ENCODE measurements at places on chromosomes 1 and 21.

DNA sequence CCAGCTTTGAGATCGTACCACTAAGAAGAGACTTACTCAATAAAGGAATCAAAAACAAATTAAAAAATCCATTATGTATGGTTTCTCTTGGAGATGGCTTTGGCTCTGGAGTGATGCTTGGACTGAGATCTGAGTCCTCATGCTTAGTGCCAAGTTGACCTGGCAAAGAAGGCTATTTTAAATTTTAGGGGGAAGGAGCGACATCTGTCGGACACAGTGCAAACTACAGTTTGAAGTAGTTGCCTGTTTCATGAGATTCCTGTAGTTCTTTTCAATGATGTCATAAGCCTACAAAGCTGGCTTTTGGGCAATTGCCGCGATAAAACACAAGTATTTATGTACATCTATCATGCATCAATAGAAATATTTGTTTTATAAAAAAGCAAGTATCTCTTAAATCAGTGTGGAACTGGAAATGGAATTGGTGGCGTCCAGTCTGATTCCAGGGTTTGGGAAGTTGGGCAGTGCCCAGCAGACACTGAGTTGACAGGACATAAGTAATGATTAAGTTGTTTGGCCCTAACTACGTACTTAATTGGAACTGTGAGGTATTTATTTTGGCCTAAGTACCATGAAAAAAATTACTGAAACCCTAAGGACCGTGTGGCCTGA is 50.0 kb downstream of the TBCE start:
- no peak for DNase-seq

- DNase-seq: no peak
Measured at GRCh38 chr1:214003233-214003632, 15.5 kb downstream of the PROX1 start.

- DNase-seq: no peak
Measured at GRCh38 chr21:38444691-38445090, 53.6 kb downstream of the ERG start.

DNA sequence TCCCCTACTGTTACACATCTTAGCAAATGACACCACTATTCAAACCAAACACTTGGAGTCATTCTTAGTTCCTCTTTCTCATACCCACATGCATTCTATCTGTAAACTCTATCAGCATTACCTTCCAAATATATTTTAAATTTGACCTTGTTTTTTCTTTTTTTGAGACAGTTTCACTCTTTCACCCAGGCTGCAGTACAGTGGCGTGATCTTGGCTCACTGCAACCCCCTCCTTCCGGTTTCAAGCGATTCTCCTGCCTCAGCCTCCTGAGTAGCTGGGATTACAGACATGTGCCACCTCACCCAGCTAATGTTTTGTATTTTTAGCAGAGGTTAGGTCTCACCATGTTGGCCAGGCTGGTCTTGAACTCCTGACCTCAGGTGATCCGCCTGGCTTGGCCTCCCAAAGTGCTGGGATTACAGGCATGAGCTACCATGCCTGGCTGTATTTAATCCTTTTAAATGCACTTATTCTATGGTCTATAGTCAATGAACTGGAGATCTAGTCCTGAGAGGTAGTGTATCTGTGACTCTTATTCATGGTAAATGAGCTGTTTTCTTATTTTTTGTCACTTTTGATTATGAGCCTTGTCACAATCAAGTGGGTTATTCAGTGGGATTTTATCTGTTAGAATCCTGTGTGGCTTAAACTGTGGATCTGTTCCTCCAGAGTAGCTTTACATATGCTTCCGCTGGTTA is 73.1 kb downstream of the GATAD2B start:
- DNase-seq: no peak

- DNase-seq: no peak
Measured at GRCh38 chr1:18989896-18990295, 33.4 kb upstream of the IFFO2 start.

GRCh38 chr1:165436994-165437393 is 7.9 kb downstream of the RXRG start:
- no peak for DNase-seq

- no peak for DNase-seq
Measured at GRCh38 chr1:111747282-111747734, 8.1 kb upstream of the INKA2 start.

DNA sequence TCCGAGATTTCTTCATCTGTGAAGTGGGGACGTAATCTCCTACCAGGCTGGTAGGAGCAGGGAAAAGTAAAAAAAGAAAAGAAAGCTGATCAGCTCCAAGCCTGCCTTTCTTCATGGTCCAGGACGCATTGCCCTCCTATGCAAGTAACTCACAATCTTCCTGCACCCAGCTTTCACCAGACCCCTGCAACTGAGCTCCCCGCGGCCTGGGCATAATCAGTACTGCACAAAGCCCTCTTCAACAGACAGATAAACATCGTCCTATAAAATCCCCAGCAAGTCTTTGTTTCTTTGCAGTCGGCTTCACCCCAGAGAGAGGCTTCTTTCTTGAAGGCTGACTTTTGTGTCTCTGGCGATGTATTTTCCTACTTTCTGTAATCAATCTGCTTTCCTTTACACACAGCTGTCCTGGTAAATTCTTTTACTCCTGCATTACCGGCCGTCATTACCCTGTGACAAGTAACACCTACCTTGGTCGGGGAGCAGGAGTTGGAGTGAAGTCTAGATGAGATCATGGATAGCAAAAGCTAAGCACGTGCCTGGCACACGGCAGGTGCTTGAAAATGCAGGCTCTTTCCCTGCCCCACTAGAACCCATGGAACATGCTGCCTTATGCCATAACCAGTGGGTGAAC is 8.3 kb downstream of the PADI1 start:
- DNase-seq: no peak

DNA sequence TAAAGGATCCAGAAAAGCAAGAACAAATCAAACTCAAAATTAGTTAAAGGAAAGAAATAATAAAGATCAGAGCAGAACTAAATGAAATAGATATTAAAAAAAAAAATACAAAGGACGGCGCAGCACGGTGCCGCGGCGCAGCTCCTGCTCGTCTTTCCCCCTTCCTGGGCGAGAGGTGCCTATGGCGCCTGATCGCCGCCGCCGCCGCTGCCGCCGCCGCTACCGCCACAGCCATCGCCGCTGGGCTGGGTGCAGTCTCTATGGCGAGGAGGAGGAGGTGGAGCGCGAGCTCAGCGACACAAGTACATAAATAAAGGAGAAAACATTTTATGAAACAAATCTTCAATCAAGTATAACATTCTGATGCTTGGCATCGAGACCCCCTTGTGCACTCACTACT is 77.6 kb upstream of the VANGL1 start:
- DNase-seq: no peak

GRCh38 chr1:29876902-29877301 is 640.6 kb downstream of the PTPRU start:
- DNase-seq: no peak

DNA sequence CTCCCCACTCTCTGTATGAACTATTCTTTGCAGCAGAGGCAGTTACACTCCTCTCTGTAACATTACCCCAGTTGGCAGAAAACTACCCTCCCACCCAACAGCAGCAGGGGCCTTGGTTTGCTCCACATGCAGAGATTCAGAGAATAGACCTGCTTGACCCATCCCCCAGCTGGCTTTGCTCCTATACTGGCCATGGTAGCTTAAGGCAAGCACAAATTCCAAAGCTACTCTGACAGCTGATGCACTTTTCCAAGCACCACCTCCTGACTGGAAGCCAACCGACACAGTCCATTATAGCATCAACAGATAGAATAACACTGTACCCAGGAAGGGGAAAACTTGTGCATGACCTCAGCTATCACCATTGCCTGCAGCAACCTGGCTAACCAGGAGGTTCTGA is 846.5 kb upstream of the NCAM2 start:
- DNase-seq: no peak

GRCh38 chr1:20670936-20671335 is 9.8 kb upstream of the DDOST start:
- no peak for DNase-seq

GRCh38 chr1:227399152-227399730 is 80.9 kb upstream of the CDC42BPA start:
- DNase-seq: no peak

DNA sequence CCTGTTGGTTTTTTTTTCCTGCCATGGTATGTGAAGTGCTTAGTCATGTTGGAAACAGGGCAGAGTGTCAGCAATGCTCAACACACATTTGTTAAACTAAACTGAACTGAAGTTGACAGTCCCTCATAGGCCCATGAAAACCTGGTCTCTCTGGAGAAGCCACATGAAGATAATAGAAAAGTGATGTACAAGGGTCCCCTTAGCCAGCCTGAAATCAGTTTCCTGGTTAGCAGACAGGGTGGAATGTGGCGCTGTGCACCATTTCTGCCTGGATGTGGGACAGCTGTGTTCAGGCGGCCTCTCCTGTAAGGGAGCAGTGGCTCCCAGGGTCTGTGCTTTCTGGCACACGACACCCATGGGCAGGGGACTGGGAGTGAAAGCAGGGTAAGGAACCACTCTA is 9.9 kb upstream of the CHI3L1 start:
- DNase-seq: no peak

- no peak for DNase-seq
Measured at GRCh38 chr1:70978623-70979022, 69.0 kb downstream of the PTGER3 start.

GRCh38 chr1:66613187-66613586 is 79.2 kb downstream of the SGIP1 start:
- no peak for DNase-seq

DNA sequence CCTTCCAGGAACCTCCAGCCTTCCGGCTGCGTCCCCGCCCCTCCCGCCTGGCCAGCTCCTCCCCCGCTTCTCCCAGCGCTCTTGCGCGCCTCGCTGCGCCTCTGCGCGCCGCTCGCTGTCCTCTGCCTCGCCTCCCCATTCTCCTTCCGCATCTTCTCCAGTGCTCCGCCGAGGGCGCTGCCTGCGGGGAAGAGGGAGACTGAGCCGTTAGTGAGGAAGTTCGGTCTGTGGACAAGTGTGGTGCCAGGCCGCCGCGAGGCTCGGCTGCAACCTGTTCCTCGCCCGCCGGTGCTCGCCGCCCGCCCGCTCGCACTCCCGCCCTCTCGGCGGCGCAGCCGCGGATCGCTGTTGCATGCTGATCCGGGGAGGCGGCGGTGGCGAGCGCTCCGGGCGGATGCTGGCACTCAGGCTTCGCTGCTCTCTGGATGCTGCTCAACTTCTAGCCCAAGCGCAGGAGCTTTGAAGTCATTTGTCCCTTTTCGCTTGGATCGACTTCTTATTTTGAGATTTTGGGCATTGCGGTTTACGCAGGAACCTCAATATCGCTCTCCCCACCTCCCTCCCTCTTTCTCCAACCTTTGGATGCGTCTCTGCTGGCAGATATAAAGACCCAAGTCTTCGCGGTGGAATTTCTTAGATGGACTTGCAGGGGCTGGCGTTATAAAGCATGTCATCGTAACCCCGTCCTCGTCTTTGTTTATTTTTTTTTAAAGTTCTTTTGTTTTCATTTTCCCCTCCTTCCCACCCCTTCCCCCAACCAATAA is 614 bp upstream of the CACNA1E start:
- no peak for DNase-seq

GRCh38 chr1:58784758-58785441 is 1.1 kb upstream of the JUN start:
- DNase-seq: peak; percentile 75

DNA sequence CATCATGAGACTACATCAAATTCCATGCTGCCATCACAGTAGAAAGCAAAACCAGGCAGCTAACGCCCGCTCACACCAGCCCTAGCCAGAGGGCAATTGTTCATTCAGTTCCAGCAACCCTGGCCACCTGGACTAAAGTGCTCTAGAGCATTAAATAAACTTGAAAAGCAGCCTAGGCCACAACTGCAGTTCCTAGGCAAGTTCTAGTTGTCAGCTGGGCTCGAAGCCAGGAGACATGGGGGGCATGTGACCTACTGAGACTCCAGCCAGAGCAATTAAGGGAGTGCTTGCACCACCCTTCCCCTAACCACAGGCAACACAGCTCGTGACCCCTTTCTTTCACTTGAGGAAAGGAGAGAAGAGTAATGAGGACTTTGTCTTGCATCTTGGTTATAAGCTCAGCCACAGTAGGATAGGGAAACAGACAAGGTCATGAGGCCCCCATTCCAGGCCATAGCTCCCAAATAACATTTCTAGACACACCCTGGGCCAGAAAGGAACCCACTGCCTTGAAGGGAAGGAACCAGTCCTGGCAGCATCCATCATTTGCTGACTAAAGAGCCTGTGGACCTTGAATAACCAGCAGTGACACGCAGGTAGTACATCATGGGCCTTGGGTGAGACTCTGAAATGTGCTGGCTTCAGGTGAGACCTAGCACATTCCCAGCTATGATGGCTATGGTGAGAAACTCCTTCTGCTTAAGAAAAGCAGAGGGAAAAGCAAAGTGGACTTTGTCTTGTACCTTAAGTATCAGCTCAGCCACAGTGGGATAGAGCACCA is 77.0 kb downstream of the ZZZ3 start:
- no peak for DNase-seq

- DNase-seq: no peak
Measured at GRCh38 chr1:51247499-51247898, 11.4 kb downstream of the RNF11 start.

- DNase-seq: no peak
Measured at GRCh38 chr1:21383785-21384401, 56.0 kb upstream of the NBPF3 start.

GRCh38 chr1:189434461-189434860 is 1043.2 kb downstream of the BRINP3 start:
- no peak for DNase-seq

- DNase-seq: no peak
Measured at GRCh38 chr1:108716437-108717230, 3.9 kb downstream of the FNDC7 start.

- DNase-seq: no peak
Measured at GRCh38 chr1:198880818-198881597, 242.2 kb downstream of the PTPRC start.

- no peak for DNase-seq
Measured at GRCh38 chr1:231423648-231424047, 1.6 kb upstream of the EGLN1 start.

GRCh38 chr21:32099812-32100416 is 178.9 kb downstream of the MIS18A start:
- no peak for DNase-seq

GRCh38 chr21:22711636-22712035 is 1713.4 kb downstream of the NCAM2 start:
- no peak for DNase-seq

DNA sequence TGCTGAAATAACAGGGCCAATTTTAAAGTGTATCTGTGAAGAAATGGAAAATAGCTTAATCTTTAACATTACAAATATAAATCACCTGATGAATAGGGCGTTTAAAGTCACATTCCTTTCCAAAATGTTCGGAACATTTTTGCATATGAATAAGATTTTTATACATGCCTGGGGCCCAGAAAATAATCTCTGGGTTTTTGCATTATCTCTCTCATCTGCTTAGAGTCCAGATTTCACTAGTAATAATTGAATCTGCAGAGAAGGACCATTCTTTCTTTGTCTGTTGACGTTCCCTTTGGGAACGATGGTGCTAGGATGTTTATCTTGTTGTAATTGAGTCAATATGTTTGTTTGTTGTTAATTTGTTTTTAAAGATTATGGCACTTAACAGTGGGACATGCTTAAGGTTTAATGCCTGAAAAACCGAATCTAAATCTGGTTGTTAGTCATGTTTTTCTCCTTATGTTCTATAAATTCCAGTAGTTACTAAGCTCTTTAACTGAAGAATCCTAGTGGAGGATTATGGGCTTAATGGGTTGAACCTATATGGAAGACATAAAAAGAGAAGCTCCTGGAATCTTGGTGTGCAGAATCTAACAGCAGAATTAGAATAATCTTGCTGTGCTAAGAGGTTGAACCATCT is 140.6 kb downstream of the VPS13D start:
- no peak for DNase-seq

- no peak for DNase-seq
Measured at GRCh38 chr1:216528816-216529215, 105.6 kb upstream of the USH2A start.

Measured in activated B cell treated with CpG ODN at 0.5 μM for 24 hours (primary cell).